ENCODE measurements at places on chromosomes 1 and 21.

GRCh38 chr1:98887507-98887906 is 117.2 kb downstream of the PLPPR5 start:
- no peak for DNase-seq

- DNase-seq = peak; percentile 24
These were observed 474.5 kb downstream of the PTPRC start for GRCh38 chr1:199113265-199113869.

GRCh38 chr1:26346274-26347033 is 7.5 kb downstream of the CRYBG2 start:
- no peak for DNase-seq

DNA sequence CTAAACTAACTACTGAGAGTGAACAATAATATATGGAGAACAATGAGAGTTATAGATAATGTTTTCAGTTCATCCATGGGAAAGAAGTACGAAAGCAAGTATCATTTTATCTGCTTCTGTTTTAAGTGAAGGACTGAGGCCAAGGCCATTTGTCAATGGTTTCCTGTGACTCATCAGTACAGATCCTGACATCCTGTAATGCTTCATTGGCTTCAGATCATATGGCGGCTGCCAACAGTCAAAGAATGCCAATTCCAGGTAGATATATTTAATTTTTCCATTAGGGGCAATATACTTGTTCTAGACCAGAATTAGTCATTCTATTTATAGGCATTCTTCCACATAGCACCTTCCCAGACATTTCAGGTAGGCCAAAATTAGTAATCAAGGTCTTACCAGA is 97.3 kb downstream of the USH2A start:
- no peak for DNase-seq

DNA sequence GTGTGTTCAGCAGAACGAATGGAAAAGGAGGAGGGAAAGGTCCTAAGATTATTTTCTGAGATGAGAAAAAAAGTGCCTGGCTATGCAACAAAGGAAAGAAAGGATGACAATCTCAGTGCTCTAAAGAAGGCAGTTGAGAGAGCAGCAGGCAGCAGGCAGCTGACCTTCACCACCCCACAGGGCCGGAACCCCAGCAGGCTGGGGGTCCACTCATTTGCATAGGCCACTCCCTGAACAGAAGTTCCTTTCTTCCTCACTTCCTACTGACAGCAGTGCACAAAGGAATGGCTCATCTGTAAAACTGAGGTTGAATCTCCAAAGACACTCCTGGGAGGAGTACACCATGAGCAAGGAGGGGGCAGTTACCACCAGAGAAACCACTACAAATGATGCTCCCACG is 41.4 kb upstream of the TNR start:
- DNase-seq = no peak

- no peak for DNase-seq
These were observed 41.3 kb upstream of the SLC44A3 start for GRCh38 chr1:94778808-94779207.

DNA sequence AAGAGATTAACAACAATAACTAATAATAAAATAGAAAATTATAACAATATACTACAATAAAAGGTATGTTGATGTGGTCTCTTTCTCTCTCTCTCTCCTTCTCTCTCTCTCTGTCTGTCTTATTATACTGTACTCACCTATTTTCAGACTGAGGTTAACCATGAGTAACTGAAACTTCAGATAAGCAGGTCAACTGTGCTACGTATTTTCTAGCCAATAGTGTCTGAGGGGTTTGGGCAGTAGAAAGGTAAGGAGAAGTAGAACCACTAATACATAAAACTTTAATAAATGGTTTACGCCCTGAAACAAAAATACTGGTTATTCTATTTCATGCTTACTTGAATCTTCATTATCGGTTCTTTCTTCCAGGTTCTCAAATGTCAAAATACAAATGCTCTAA is 71.0 kb upstream of the LRRC53 start:
- DNase-seq = no peak

GRCh38 chr1:208218237-208219097 is 25.7 kb downstream of the PLXNA2 start:
- no peak for DNase-seq

GRCh38 chr1:18155881-18156385 is 48.3 kb downstream of the IGSF21 start:
- no peak for DNase-seq

- DNase-seq = no peak
These were observed 241.2 kb downstream of the SETD4 start for GRCh38 chr21:35819134-35819533.

DNA sequence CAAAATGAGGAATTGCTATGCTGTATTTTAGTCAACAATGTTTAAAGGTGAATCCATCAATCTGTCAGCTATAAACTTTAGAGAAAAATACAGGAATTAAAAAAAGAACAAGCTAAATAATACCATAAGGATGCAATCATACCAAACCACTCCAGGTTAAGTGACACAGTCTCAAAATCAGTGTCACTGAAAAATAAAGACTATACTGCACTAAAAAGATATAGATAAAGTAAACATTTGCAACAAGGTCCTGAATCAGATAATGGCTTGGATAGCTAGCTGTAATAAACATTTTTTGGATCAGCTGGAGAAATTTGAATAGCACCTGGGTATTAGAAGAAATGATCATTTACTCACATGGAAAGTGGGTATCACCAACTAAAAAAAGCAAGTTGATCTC is 7.8 kb downstream of the GPBP1L1 start:
- DNase-seq = no peak

DNA sequence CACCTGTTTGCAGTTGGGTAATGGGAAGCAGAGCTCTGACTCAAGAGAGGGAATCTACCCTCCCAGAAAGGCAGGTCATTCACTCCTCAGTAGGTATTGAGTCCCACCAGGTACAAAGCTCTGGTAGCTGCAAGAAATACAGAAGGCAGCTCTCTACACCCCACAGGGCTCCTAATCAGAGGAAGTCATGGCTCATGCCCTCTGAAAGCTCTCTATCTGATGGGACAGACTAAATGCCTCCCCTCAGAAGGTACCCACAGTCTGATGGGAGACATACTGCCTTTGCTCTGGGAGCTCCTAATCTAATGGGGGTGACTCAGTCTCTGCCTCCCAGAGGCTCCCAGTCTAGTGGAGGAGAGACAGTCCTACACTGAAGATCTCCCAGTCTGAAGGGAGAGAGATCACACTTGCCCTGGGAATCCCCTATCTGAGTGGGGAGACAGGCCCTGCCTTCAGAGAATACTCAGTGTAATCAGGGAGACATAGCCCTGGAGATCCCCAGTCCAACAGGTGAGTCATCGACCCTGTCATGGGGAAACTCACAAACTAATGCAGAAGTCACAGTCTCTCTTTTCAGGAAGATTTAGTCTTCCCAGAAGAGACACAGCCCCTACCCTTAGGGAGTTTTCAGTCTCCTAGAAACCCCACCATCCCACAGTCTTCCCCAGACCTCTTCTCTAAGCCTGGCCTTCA is 23.7 kb downstream of the CAMK1G start:
- no peak for DNase-seq

- DNase-seq = no peak
These were observed 10.5 kb downstream of the C1orf115 start for GRCh38 chr1:220700556-220701179.

GRCh38 chr1:155004352-155005075 is 1.9 kb downstream of the ZBTB7B start:
- no peak for DNase-seq

GRCh38 chr1:47230692-47231300 is 1.2 kb downstream of the TAL1 start:
- DNase-seq = no peak

DNA sequence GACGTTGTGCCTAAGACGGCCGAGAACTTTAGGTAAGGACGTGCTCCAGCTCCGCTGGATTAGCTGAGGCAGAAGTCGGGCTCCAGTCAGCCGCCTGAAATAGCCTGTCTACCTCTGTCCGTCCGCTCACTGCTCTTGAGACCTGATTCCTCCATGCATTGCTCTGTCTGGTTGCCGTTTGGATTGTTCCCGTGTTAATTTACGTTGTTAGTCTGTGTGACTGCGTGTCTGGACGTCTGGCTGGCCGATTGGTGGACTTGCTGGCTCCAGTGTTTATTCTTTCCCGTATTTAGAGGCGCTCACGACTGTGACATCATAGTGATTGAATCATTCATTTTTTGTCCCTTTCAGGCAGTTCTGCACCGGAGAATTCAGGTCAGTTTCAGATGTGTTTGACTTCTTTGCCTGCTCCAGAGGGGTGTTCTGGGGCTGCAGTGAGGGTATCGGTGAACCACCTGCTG is 684 bp downstream of the PPIH start:
- no peak for DNase-seq

- no peak for DNase-seq
These were observed 160.1 kb downstream of the TBX15 start for GRCh38 chr1:118828038-118828437.

- DNase-seq = no peak
These were observed 7.3 kb downstream of the GLMN start for GRCh38 chr1:92291372-92291999.

GRCh38 chr1:45973121-45973520 is 159.3 kb downstream of the PIK3R3 start:
- no peak for DNase-seq
